ENCODE measurements at places on chromosomes 5 and 9. TPM values are rescaled to one million over a fixed set of nuclear protein-coding genes. Genes with fewer than 3 reads are reported as not detected.
A peak's percentile ranks its signal among the peaks of the same experiment; 100 is the strongest.

Gene ABHD17B
- polyA plus RNA-seq, result 10.5 TPM

DNA sequence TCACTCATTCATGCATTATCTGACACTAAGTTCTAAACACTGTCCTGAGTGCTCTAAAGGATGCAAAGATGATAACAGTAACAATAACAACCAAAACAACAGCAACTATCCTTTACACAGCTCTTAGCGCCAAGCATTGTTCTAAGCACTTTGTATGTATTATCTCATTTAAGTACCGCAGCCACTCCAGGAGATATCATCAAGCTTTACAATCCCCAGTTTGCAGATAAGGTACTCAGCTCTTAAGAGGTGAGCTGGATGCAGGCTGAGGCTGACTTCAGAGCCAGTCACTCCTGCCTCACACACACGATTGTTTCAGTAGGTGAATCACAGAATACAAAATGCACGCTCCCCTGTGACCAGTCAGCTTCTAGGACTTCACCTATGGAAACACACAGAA, 141.8 kb downstream of the PAX5 start:
- no peak for DNase-seq

Gene WDR38
- polyA plus RNA-seq, result 0.15 TPM

Gene COMMD10
- 26.0 TPM for polyA plus RNA-seq

Gene PCDHB9
- polyA plus RNA-seq, result 0.35 TPM

Gene ZNF658
- 2.3 TPM for polyA plus RNA-seq

DNA sequence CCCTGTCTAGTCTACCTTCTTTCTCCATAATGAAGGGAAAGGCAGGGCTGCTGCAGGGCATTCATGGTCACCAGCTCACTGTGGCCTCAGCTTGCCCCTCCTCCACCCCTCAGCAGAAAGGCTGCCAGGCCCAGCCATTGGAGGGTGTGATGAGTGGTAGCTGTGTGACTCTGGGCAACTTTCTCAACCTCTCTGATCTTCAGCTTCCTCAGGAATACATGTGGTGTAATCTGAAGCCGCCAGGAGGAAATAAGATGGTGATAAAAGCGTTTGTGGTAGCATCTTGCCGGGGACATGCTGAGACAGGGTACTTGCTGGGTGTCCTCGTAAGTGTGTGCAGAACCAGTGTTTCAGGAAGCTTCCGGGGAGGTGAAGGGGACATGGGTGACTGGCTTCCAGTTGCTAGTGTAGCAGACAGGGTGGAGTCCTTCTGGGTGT, 9.8 kb downstream of the CXCL14 start:
- DNase-seq, result no peak

Gene RIC1
- 7.8 TPM for polyA plus RNA-seq

DNA sequence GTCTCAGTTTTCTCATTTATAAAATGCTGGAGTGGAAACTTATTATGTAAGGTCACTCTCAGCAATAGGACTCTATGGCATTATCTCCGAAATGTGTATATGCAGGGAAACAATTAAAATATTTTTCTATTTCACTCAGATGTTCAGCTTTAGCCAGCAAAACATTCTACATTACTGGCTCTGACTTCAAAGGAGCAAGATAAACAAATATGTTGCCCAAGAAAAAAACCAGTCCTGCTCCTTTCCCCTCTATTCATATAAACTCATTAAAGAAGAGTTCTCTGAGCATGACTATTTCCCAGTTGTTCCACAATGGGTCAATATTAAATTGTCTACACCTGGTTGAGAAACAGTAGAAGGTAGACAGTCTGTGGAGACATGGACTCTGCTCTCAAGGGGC, 155.0 kb downstream of the NPR3 start:
- no peak for DNase-seq

- DNase-seq, result peak; percentile 42
Measured at GRCh38 chr5:61256474-61256873, 75.6 kb upstream of the ZSWIM6 start.

- DNase-seq, result no peak
Measured at GRCh38 chr5:131436081-131436480, 172.2 kb downstream of the CDC42SE2 start.

GRCh38 chr5:53820119-53820801, 259.8 kb downstream of the NDUFS4 start:
- no peak for DNase-seq

DNA sequence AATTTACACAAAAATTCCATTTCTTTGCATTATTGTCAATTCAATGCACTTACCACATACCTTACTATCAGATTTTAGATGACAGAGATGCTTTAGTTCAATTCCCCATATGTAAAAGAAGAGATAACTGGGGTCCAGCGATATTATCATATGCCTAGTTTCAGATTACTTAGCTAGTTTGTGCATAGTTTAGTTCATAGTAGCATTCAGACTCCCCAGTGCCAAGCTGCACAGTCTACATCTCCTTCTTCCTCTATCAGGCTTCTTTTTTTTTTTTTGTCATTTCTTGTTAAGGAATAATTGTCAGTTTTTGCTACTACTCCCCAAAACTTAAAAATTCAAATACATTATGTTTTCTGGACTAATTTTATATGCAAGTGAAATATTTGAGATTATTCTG, 175.0 kb downstream of the SSBP2 start:
- no peak for DNase-seq

Gene OGN
- 2.1 TPM for polyA plus RNA-seq

GRCh38 chr9:81492710-81493447, 196.5 kb downstream of the TLE1 start:
- no peak for DNase-seq

Gene ACER2
- 1.5 TPM for polyA plus RNA-seq

DNA sequence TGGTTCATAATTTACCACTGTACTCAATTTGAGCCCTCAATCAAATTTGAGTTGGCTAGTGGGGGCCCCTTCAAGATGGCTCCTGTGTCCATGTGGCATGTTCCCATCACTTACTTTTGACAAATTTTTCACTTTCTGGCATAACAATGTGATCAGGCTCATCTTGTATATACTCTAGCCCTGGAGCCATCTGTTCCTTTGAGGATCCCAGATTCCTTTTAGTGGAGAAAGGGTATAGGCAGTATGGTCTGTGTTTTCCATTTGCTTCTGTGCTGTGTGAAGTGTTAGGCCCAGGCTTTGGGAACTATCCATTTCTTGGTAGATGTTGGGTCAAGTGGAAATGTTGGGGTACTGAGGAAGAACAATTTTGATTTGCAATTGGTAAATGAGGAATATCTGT, 45.7 kb downstream of the SH3GL2 start:
- DNase-seq, result no peak

- DNase-seq, result no peak
Measured at GRCh38 chr5:113427871-113428574, 6.8 kb downstream of the TSSK1B start.

- DNase-seq, result no peak
Measured at GRCh38 chr5:112844489-112844888, 16.6 kb upstream of the SRP19 start.

GRCh38 chr5:60277941-60278340, 384.4 kb upstream of the PDE4D start:
- DNase-seq, result no peak

GRCh38 chr9:3887786-3888496, 362.1 kb upstream of the RFX3 start:
- DNase-seq, result no peak

DNA sequence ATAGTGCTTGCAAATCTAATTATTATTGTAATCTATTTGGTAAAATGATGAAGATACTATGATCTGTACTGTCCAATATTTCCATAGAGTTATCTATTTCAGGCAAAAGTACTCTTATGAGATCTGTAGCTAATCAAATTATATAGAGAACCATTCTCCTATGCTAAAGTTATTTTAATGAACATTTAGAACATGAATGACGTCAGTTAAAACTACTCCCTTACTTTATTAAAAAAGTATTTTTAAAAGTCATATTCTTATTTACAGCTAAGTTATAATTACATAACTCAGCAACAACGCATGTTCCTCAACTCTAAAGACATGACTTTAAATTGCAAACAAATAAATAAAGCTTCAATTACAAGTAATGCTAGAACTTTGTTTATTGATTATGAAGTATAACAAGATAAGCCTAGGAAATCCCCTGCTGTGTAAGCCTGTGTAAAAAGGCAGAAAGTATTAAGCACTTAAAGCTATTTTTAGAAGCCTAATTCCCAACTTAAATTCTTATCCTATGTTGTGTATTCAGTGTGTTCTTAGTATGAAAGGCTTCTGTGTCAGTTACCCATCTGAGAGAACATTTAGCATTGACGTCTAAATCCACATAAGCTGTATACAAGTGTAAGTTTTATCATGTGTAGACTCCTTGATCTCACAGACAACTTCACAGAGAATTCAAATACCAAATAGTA, 285.7 kb downstream of the HCN1 start:
- no peak for DNase-seq

DNA sequence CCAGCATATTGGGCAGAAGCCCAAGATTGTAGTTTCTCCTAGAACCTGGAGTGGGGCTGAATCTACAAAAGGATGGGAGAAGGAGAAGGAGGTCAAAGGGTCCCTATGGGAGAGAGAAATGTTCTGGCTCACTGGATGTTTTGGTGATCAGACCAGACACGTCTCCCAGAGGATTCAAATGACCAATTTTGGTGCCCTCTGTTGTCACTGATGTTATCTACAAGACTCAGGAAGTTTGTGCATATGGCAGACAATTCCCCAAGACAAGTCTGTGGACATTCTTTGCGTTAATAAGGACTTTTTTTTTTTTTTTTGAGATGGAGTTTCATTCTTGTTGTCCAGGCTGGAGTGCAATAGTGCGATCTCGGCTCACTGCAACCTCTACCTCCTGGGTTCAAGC, 137.2 kb upstream of the SMARCA2 start:
- DNase-seq, result no peak

Gene SIT1
- polyA plus RNA-seq, result not detected

Gene HMCN2
- polyA plus RNA-seq, result 4.4 TPM
